ENCODE measurements at places on chromosomes 16 and 17.

DNA sequence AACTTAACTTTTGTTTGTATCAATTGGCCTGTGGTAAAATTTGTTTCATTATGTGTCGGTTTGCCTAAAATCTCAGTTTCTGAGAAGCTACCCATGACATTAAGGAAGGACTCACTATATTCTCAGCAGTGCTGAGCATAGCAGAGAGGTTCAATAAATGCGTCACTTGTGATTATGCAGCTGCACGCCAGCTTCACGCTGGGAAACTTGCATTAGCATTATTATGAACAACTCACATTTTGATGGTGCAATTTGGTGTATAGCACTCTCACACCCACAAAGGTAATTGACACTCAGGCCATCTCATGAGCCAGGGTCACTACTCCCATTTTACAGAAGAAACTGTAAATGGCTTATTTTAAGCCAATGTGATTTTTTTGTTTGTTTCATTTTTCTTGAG, 80.6 kb upstream of the SALL1 start:
- no peak for DNase-seq

DNA sequence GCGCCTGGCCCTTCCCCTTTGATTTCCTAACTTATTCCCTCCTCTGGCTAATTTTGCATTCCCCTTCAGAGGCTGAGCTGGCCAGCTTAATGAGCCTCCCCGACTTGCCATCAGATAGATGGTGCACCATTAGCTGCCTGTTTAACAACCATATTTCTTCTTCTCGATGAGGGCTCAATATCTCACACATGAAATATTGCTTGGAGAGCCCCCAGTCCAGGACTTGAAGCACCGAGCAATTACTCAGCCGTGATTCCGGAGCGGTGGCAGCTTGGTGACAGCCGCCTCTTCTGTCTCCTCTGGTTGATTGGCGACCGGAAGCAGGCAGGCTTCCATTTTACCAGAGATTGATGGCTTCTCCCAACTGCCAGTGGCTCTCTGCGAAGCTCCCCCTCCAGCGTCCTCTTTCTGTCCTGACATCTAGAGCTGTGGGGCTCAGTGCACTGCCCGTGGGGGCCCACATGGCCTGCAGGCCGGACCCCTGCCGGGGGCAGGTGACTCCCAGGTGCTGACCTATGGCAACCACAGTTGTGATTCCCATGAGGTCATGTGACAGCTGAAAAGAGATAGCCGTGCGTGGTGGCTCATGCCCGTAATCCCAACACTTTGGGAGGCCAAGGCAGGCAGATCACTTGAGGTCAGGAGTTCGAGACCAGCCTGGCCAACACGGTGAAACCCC, 133.7 kb upstream of the SEC14L1 start:
- DNase-seq, result no peak

GRCh38 chr16:49603956-49604355, 230.4 kb downstream of the C16orf78 start:
- no peak for DNase-seq

DNA sequence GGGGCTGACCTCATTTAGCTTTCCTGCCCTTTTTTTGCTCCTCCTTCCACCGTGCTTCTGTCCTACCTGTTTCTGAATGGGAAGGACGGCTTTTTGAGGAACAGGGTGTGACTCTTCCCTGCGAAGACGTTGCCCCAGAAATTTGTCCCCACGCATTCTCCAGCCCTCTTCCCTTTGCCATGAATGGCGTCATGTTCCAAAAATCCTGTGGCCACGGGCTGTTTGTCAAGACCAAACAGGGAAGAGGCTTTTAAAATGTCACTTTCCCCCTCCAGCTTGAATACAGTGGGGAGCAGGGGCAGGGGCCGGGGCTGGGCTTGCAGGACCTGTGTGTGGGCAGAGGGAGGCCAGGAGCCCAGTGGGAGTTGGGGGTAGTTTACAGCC, 13.9 kb downstream of the MPRIP start:
- no peak for DNase-seq

DNA sequence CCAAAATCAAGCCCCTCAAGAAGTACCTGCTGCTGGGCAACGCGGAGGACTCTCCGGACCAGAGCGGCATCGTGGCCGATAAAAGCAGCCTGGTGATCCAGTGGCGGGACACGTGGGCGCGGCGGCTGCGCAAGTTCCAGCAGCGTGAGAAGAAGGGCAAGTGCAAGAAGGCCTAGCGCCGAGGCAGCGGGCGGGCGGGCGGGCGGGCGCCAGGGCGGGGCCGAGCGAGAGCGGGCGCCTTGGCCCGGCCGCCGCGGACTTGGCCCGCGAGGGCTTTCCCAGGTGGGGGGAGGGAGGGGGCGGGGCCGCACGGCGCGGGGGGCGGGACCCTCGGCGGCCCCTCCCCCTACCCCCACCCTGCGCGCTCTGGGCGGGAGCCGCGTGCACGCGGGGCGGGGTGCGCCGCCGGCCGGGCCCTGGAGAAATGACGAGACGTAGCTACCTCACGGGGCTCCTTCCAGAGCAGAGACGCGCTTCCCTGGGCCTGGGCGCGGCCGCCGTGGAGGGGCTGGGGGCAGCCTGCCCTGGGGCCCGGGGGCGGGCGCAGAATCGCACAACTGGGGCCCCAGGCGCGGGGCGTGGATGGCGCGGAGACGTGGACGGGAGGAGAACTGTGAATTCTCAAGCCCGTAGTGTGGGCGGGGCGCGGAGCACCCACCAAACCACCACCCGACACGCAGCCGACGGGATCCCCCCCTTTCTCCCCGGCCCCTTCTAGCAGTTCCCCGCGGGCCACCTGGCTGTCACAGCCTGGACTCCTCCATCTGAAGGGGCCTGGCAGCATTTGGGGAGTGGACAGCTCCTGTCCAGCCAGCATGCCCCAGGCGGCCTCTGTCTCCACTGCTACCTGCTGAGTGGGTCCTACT, 218.7 kb downstream of the NTN1 start:
- no peak for DNase-seq

- no peak for DNase-seq
These were observed 14.1 kb downstream of the STH start for GRCh38 chr17:46013127-46013501.

- no peak for DNase-seq
These were observed 122.7 kb upstream of the ZFHX3 start for GRCh38 chr16:73170612-73171038.

DNA sequence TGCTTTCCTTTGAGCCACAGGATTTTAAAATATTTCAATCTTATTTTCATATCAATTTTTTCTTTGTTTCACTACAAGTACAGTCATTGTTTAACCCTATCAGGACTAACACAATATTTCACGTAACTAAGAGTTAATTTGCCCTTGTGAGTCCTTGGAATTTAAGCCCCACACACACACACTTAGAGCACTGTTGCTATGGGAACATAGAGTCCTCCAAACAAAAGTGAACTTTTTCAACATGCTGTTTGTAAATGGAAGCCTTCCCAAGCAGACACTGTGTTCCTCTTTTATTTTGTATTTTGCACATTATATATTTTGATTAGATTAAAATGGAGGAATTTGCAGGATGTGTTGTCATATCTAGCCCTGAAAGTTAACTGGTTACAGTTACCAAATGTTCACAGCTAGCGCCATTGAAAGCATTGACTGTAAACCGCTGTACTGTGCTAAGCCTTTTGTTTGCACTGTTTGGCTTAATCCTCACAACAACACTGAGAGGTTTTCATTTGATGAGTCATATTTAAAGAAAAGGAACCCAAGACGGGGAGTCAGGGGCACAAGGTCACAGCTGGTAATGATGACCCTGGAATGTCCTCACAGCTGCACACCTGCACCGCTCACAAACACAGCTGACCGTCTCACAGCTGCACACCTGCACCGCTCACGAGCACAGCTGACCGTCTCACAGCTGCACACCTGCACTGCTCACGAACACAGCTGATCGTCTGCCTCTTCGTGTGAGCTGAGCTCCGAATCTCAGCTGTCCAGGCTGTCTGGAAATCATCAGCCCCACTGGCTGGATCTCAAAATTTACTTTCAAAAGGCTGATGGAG, 6.3 kb downstream of the HSBP1 start:
- no peak for DNase-seq

DNA sequence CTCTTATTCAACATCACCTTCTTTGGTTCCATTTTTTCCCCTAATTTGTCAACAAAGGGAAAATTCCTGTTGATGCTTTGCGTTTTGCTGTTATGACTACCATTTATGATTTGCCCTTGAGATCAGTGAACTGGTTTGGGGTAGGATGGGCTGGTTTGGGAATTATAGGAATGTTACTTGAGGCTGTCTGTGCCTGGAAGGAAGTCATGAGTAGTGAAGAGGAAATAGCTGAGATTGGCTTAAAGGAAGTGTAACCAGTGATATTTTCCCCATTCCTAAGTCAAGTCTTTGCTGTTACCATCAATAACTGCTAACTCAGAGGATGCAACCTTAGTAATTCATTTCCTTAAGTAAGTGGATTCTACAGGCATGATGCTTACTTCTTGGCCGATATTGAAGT, 179.2 kb downstream of the MAP2K6 start:
- no peak for DNase-seq

DNA sequence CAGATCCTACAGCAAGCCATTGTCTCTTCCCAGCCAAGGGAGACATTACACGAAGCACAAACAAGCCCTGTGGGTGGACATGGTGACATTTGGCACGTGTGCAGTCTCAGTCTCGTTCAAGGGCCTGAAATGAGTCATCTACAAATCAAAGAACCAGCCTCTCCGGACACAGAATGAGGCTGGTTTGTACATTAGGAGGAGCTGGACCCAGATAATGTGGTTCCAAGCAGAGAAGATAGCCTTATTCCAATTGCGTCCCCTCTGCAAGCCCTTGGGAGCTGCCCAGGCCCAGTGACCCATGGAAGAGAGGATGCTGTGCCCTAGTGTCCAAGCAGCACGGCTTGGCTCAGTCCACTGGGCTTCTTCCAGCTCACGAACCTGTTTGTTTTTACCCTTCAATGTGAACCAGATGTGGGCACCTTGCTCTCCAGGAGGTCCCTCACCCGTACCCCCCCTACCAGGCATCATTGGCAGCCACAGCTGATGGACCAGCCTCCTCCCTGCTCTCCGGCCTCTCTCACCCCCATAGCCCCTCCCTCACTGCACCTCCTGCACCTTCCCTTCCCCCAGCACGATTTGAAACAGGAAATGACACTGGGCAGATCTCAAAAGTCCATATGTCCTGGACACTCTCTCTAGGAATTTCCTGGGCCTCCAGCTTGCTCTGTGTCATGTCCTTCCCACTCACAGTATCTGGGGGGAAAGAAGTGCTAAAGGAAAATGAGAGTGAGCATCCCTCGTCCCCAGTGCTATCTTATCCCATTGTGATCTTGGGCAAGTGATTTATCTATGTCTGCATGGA, 26.2 kb downstream of the KPNA2 start:
- no peak for DNase-seq

DNA sequence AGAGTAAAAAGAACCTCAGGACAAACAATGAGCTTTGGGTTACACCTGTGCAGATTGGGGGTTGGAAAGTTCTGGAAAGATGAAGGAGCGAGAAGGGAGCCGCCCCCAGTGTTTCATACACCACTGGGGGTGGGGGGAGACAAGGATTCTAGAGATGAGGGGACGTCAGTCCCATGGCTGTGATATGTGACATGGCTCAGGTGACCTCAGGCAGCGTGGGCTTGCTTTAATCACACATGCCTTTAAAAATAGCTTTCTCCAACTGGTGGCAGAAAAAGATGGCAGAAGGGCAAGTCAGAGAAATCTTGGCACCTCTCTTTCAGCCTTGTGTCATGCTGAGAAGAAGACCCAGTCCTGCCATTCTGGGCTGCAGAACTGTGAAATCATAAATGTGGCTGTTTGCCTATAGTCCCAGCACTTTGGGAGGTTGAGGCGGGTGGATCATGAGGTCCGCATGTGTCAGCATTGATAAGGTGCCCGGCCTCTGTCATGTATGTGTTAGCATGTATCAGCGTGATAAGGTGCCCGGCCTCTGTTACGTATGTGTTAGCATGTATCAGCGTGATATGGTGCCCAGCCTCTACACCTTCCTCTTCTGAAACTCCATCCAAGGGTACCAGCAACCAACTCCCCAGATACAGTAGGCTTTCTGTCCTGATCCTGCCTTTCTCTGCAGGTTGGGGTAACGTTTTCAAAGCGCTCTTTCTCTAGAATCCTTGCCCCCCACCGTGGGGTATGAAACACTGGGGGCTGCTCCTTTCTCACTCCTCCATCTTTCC, 25.0 kb downstream of the WIPI1 start:
- DNase-seq, result no peak

GRCh38 chr17:57925361-57925990, 29.7 kb downstream of the CUEDC1 start:
- DNase-seq, result no peak

GRCh38 chr16:73113336-73113735, 65.4 kb upstream of the ZFHX3 start:
- no peak for DNase-seq

DNA sequence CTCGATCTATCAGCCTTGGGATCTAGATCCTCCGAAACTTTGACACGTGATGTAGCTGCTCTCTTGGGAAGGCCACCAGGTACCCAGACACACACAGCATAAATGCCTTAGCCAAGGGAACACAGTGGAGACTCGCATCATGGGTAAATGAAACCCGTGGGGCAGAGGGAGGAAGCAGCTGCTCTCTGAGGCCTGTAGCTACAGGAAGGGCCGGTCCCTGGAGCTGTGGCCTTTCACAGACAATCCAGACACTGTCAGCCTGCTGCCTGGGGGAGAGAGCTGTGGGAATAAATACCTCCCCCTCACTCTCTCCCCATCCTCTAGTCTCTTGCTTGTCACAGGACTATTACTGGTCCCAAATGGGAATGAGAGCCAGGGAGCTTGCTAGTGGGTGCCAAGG, 351.2 kb downstream of the UTP18 start:
- no peak for DNase-seq

- DNase-seq, result no peak
These were observed 851 bp downstream of the EDC4 start for GRCh38 chr16:67873435-67874370.

DNA sequence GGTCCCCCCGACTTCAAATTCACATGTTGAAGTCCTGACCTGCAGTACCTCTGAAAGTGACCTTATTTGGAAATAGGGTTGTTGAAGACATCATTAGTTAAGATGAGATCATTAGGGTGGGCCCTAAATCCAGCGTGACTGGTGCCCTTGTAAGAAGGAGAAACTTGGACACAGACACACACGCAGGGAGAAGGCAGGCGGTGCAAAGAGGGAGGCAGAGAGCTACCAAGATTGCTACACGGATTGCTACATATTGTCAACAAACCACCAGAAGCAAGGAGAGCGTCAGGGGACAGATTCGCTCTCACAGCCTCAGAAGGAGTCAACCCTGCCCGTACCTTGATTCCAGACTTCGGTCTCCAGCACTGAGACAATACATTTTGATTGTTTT, 6.8 kb upstream of the WBP2 start:
- no peak for DNase-seq
